ENCODE measurements at places on chromosomes 4 and X.

GRCh38 chr4:41154010-41154813 lies 60.1 kb downstream of the APBB2 start:
- DNase-seq = no peak

- no peak for DNase-seq
Observed at GRCh38 chr4:124943145-124943889, 230.8 kb upstream of the ANKRD50 start.

DNA sequence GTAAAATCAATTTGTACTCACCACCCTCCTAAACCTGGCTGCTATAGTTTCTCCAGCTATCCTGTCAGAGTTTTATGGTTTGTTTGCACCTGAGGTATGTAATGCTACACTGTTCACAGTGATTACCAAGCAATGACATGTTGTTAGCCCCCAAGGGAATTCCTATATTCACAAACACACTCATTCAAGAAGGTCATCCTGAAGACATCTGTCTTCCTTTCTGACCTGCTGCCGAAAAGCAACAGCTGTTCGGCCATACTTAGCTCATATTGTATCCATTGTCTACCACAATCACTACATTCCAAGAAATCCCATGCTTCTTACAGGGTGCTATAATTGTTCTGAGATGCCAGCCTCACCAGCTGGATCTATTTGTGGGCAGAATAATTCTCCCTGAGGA lies 160.1 kb upstream of the GYPA start:
- no peak for DNase-seq

GRCh38 chr4:10983268-10983667 lies 298.7 kb upstream of the CLNK start:
- no peak for DNase-seq

Measured in cortex of kidney (tissue), 1 donor.